ENCODE measurements at places on chromosomes 5 and 9.

- no peak for DNase-seq
These were observed 9.0 kb downstream of the IL33 start for GRCh38 chr9:6224393-6225154.

GRCh38 chr9:10005206-10005605 is 607.6 kb downstream of the PTPRD start:
- DNase-seq = no peak

- no peak for DNase-seq
These were observed 341.8 kb upstream of the KIF2A start for GRCh38 chr5:61964201-61964600.

- no peak for DNase-seq
These were observed 70.7 kb downstream of the RFK start for GRCh38 chr9:76323490-76323889.

GRCh38 chr5:133340002-133340755 is 272.2 kb downstream of the FSTL4 start:
- no peak for DNase-seq

DNA sequence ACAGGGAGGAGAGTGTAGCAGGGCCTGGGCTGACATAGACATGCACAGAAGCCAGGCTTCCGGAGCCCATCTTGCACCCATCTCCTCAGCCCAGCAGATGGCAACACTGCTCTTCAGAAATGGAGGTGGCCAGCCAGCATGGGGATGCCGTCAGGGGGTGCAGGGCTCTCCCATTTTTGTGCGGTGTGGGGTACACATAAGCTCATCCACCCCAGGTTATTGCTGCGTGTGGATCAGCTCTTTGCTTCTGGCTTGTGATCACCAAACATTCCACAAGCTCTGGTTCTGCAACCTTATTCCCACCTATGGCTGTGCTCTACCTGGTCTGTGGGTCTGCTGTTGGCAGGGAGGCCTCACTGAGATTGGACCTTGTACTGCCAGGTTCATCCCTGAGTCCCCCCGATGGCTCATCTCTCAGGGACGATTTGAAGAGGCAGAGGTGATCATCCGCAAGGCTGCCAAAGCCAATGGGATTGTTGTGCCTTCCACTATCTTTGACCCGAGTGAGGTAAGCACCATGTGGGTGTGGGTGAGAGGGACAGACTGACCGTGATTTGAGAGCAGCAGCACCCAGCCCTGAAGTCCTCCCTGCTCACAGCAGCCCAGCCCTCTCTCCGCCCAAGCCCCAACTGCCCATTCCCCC is 17.3 kb downstream of the SLC22A5 start:
- peak; percentile 68 for DNase-seq

DNA sequence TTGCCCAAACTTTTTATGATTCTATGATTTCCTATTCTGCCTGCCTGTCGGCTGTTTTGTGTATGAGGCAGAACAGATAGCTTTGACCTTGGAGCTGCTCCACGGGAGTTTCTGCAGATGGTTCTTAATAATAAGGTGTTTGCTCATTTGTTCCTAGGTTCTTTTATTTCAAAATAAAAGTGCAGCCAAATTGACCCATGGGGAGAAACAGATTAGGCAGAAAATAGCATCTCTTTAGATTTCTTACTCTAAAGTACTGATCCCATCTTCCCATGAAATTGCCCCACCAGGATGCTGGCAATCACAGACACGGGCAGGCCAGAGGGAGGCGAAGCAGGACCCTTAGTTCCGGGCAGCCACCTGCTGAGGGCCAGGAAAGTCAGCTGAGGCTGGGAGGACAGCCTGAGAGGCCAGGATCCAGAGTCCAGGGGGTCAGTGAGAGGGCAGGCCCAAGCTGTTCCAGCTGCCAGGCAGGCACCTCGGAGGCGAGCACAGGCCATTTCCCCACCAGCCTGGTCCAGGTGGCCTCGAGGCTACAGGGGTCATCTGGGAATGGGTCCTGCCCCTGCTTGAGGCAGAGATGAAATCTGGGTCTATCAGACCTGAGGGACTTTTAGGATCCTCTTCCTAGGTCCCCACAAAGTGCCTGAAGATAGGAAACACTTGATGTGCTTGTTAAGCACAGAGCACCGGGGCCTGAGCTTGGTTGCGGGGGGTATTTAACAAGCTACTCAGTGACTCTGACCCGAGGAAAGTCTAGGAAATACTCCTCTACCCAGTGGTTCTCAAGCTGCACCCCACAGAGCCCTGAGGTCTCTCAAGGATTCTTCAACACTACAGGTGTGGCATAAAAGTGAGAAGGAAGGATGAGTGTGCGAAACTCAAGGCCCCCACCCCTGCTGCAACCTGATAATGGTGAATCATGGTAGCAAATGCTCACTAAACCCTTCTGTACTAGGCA is 145.4 kb downstream of the CMYA5 start:
- DNase-seq = no peak

GRCh38 chr5:9188131-9188530 is 357.7 kb downstream of the SEMA5A start:
- no peak for DNase-seq

DNA sequence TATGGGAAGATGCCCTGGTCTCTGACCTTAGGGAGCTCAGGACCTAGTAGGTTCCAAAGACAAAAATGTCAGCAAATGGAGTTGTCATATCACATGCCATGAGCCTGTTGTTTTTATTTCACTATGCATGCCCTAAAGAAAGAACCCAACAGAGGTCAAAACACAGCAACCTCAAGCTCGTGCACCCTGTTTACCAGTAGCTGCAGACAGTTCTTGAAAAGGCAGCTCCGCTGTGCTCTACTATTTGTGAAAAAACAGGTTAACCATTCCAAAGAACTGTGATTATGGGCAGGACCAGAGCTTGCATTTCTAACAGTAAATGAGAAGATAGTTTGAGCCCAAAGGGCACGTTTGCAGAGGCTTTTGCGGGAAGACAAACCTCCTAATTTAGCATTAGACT is 22.8 kb downstream of the ITK start:
- no peak for DNase-seq

DNA sequence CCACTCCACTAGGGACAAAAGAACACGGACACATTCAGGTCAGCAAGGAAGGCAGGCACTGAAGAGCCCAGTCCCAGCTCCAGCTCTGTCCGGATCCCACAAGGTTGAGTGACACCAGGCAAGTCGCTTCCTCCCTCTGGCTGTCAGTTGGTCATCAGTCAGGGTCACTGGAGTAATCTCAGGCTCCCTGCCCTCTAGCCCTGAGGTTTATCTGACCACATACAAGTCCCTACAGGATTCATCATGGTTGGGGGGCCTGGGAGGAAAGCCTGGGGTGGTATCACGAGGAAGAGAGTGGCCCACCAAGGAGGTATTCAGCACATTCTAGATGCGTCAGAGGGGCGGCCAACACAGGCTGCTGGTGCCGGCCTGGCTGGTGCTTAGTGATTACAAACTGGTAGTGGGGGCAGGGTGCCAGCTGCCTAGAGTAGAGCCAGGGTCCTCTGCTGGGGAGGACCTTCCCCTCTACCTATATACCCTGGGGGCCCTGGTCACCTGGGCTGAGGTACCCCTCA is 81.5 kb downstream of the SHB start:
- DNase-seq = no peak

DNA sequence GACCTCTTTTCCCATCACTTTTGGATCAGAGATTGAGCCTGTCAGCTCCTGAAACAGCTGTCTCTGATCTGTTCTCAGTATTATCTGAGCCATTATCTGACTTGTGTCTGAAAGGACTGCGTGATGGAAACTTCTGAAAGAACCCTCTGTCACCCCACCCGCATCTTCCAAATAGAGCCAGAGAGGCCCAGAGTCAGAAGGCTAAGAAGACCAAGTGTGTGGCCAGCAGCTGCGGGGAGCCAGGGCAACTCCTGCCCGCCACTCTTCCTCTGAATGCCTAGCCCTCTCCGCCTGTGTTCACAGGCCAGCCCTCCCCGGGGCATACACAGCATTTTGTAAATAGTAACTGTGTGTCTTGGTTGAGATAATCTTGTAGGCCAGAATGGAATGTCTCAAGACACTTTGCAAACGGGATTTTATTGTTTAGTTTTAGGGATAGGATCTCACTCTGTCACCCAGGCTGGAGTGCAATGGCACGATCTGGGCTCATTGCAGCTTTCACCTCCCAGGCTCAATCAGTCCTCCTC is 92.7 kb downstream of the AOPEP start:
- DNase-seq = no peak

DNA sequence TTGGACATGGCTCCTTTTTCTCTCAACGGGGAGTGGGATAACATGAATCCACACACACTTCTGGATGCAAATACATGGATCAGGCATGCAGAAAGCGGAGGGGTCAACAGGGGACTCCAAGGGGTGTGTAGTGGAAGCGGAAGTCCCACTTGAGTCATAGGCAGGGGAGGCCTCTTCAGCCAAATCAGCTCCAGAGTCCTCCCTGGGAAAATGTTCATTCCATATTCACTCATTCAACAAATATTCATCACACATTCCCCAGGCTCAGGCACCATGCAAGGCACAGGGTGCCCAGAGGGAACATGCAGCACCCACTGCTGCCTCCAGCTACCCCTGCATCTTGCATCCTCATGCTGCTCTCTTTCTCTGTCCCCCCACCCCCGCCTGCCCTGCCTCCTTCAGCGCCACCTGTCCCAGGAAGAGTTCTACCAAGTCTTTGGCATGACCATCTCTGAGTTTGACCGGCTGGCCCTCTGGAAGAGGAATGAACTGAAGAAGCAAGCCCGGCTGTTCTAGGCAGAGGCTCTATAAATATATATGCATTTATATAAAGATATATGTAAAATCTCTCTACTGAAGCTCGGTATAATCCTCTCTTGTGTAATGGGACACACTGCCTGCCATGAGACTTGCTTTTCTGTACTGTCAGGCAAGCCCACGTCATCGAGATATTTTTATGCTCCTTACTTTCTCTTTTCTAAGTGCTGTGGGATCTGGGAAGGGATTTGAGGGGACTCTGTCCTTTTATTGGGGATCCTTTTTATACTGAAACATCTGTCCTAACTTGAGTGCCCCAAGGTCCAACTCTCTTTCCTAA is 13.6 kb upstream of the AFAP1L1 start:
- DNase-seq = no peak

- DNase-seq = no peak
These were observed 54.6 kb upstream of the ABL1 start for GRCh38 chr9:130780415-130780814.

GRCh38 chr9:77183581-77183980 is 6.2 kb downstream of the VPS13A start:
- DNase-seq = no peak

DNA sequence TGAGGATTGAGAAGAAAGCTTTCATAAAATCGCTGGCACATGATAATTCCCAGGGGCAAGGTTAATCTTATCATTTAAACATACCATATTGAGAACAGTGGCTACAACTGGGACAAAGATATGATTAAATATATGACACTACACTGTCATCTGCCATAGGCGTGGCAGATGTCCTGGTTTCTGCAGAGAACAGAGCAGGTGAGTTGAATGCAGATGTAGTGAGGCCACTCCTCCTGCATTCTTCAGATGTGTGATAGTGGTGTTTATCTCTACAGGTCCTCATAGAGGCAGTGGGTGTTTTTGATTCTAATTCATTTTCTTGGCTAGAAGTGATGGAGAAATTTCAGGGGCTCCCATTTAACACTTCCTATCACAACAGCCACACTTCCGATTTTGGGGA is 237.0 kb upstream of the CDH9 start:
- DNase-seq = no peak

- no peak for DNase-seq
These were observed 95.2 kb downstream of the ERBIN start for GRCh38 chr5:66021585-66021984.

GRCh38 chr5:129943936-129944335 is 39.7 kb downstream of the CHSY3 start:
- DNase-seq = no peak

- no peak for DNase-seq
These were observed 268.9 kb downstream of the PIK3R1 start for GRCh38 chr5:68484307-68485068.

DNA sequence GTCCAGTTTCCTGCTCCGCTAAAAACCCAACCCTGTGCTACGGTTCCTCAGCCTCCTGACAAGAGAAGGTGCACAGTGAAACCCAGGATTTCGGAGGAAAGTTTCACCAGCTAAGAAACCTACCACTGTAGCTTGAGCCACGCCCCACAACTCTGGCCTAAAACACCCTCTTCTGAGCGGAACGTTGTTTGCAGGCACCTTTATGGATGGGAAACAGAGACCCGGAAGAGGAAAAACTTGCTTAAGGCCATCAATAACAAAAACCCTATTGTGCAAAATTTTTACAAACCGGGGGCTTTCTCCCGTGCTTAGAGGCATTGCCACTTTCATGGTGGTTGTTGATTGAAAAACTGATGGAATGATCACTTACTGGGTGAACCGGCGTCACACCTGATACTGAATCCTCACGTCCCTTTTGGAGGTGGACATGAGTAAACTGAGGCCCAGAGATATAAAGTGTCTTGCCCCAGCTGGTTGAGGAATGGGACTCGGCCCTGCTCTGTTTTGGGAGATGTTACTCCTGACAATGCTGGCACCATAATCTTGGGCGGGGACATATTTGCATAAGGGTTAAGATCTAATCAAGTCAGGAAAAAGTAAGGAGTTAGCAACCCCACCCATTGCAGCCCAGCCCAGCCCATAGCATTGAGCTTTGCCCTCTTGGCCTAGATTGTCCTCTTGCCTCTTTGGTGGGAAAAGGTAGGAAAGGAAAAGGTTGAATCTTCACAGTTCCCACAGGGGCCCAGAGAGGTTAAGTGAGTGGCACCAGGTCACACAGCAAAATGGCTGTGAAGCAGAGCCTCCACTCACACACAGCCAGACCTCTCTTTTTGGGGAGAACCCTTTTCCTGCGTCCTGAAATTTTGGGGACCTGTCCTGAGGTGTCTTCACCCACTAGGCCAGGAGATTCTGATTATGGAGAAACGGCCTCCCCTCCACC is 23.2 kb upstream of the PTGS1 start:
- DNase-seq = no peak

DNA sequence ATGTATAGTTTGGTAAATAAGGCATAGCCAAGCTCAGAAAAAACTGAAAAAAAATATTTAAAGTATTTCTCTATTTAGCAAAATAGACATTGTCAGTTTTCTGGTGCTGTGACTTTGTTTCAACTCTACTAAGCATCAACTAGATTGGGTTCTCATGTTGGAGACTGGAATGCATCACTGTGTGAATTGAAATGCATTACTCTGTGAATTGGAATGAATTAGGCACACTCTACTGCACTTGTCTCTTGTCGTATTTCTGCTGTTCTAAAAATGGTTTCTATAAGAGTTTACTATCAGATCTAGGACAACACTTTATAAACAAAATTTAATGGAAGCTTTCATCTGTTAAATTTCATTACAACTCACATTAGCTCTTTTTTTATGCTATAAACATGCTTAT is 1772.2 kb downstream of the MAT2B start:
- DNase-seq = no peak

DNA sequence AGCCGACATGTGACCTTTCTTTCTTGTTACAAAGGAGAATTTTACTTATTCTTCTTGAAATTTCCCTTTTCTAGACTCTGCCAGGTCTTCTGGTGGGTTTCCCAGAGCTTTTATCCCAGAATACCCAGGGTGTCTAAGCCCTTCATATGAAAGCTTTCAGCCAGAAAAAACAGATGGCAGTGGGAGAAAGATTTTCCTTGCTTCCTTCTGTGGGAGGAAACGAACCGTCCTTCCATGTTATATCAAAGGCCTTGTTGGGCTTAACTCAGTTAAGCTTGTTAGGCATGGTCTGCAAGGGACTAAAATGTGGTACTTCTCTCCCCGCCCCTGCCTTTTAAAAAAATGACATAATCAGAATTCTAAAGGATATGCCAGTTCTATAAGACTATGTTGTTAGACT is 47.5 kb downstream of the SPATA31D1 start:
- no peak for DNase-seq

All from endothelial cell (in vitro differentiated cells).